Non-pigmented ciliary epithelial cell (primary cell): ENCODE measurements at places on chromosomes 4 and X.

DNA sequence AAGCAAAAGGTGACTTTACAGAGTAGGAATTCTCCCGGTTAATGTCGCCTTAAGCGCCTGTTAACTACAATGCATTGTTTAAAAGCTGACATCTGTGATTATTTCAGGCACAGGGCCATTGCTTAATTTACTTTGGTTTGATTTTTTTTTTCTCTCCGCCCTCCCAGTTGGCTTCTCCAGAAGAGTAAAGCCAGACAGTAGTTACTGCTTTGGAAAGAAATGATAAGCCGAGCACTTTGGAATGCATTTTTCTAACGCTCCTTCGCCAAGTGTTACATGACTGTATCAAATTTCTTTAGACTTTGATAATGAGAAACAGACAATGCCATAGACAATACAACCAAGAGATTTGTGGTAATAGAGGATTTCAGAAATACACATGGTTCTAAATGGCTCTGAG is 383.0 kb upstream of the TENM3 start:
- DNase-seq, result no peak

- DNase-seq, result peak; percentile 46
Measured at GRCh38 chr4:130563185-130563888, 1467.4 kb downstream of the C4orf33 start.

GRCh38 chrX:14300376-14300775 is 229.0 kb upstream of the GLRA2 start:
- no peak for DNase-seq

DNA sequence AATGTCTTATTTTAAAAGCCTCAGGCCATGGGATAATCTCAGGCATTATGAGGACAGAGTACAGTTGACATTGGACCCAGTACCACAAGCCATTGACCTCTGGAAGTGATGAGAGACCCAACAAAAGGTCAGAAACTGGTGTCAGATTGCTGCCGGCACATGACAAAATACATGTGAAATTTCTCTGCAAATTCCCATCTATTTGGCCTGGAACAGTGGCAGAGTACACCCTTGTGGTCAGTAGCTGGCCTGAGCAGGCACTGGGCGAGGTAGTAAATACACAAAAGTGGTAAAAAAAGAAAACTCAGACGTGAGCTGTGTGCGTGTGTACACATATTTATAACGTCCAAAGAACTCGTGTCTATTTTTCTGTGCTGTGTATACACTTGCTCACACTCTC is 155.5 kb downstream of the DHX15 start:
- DNase-seq, result no peak

GRCh38 chr4:7150036-7150635 is 42.2 kb upstream of the SORCS2 start:
- DNase-seq, result no peak

DNA sequence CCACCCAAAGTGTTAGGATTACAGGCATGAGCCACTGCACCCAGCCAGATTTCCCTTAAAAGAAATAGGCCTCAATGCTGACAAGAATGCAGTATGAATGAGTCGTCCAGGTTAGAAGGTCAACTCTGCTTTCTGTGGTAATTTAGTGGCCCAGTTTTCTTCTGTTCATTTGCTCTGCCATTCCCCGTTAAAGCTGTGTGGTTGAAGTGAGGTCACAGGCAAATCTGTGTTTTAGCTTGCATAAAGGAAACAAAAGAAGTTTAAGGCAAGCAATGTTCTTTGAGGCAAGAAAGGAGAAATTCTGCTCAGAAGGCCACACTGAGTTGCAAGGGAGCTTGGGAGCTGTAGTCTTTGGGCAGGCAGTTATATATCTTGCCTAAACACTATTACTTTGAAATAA is 176.8 kb downstream of the LARP7 start:
- peak; percentile 27 for DNase-seq

GRCh38 chr4:71406459-71406963 is 67.7 kb downstream of the SLC4A4 start:
- no peak for DNase-seq

- DNase-seq, result peak; percentile 59
Measured at GRCh38 chr4:4289941-4290850, at the start of the genes LYAR and ZBTB49. Gene LYAR, minus strand, starts transcription at chr4:4290154. Its CDS starts 6,412 bp downstream, at chr4:4283742. Gene ZBTB49, plus strand, starts transcription at chr4:4290251. Its CDS starts 9,695 bp downstream, at chr4:4299946.

- DNase-seq, result peak; percentile 22
Measured at GRCh38 chr4:146477054-146477453, 44.7 kb downstream of the SLC10A7 start.

- DNase-seq, result no peak
Measured at GRCh38 chr4:74794382-74795010, at the start of gene BTC. Gene BTC, minus strand, starts transcription at chr4:74794523. Its CDS starts 198 bp downstream, at chr4:74794325.
